ENCODE measurements at places on chromosomes 7 and 10.

- DNase-seq, result peak; percentile 30
These were observed 43.7 kb downstream of the CH25H start for GRCh38 chr10:89163265-89163995.

- DNase-seq, result no peak
These were observed 223.2 kb downstream of the PRKG1 start for GRCh38 chr10:51297438-51297837.

- DNase-seq, result no peak
These were observed 3.5 kb upstream of the ATP6V0E2 start for GRCh38 chr7:149870274-149870673.

GRCh38 chr10:49592726-49593563 lies 17.2 kb upstream of the SLC18A3 start:
- DNase-seq, result peak; percentile 43

DNA sequence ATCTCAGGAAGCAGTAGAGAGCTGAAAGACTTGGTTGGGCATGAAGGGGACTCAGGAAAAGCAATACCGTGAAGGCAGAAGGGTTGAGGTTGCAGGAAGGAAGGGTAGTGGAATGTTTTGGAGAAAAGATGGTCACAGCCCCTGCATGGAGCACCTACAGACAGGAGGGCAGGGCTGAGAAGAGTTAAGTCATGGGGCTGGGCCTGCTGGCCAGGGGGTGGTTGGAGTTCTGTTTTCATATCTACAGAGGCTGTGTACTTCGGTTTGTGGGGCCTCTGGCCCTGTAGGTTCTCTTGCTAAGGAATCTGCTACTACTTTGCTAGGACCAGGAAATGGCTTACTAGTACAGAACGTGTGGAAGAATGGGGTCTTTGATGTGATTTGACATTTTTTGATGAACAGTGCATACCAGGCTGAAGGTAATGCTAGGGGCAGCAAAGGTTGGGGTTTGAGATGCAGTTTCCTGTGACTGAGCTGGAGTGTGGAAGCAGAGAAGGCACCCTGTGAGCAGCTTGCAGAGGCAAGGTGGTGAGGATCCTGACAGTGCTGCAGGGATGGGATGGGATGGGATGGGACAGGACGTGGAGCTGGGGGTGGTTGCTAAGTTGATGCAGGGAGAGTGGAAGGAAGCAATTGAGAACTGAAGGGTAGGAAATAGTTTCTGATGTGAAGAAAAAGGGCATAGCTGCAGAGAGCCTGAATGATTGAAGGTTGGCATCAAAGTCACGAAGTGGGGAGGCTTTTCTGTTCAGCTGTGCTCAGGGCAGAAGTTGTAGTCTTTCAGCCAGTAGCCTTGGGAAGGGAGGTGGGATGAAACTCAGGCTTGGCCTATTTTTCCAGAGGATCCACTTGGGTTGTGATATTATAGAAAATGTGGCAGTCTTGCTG lies 7.8 kb downstream of the RPS24 start:
- DNase-seq, result no peak

- DNase-seq, result no peak
These were observed 4.6 kb downstream of the KCNIP2 start for GRCh38 chr10:101839002-101839401.

- DNase-seq, result no peak
These were observed 51.1 kb downstream of the TET1 start for GRCh38 chr10:68611227-68611626.

GRCh38 chr10:77253147-77253545 lies 384.5 kb downstream of the KCNMA1 start:
- DNase-seq, result no peak

GRCh38 chr7:93889261-93889660 lies 1.3 kb downstream of the TFPI2 start:
- DNase-seq, result no peak

- peak; percentile 62 for DNase-seq
These were observed 11.3 kb downstream of the GRB10 start for GRCh38 chr7:50771120-50772002.

DNA sequence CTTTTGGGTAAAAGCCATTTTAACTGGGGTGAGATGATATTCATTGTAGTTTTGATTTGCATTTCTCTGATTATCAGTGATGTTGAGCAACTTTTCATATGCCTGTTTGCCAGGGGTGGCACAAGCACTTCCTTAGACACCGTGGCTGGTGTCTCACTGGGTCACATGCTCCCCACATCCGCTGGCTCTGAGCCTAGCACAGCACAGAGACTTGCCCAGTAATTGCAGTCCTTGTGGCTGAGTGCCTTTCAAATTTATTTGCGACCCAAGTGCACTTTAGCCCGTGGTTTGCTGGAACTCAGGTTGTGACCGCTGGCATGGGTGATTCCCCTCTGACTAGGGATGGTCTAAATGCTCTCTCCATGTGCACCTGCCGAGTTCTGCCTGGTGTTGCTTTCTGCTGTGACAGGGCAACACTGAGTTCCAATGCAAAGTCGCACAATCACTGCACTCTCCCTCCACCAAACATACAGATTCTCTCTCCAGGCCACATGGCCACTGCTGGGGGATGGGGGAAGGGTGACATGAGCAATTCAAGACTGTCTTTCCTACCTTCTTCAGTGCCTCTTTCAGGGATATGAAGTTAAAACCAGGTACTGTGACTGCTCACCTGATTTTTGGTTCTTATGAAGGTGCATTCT lies 66.5 kb downstream of the ZNF277 start:
- DNase-seq, result no peak

DNA sequence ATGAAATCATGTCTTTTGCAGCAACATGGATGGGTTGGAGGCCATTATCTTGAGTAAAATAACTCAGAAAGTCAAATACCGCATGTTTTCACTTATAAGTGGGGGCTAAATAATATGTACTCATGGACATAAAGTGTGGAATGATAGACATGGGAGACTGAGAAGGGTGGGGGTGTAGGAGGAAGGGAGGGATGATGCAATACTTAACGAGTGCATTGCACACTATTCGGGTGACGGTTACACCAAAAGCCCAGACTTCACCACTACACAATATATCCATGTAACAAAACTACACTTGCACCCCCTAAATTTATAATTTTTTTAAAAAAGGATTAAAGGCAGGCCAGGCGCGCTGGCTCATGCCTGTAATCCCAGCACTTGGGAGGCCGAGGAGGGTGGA lies 13.6 kb downstream of the LGI1 start:
- DNase-seq, result no peak

DNA sequence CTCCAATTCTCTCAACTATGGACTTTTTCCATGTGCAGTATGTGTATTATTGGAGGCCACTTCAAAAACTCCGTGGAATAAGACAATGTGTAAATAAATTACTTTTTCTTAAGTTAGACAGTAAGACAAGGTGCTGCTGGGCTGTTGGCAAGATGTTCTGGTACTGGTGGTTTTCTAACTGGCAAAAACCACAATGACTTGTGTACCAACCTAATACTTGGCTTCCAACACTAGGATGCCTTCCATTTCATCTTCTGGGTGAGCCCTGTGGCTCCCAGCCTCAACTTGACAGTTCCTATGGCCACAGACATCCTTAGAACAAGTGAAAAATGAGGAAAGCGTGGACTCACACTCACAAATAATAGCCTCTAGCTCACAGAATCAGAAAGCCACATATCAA lies 77.0 kb downstream of the OSBPL3 start:
- no peak for DNase-seq

GRCh38 chr7:31074403-31075085 lies 22.4 kb downstream of the ADCYAP1R1 start:
- DNase-seq, result peak; percentile 35

DNA sequence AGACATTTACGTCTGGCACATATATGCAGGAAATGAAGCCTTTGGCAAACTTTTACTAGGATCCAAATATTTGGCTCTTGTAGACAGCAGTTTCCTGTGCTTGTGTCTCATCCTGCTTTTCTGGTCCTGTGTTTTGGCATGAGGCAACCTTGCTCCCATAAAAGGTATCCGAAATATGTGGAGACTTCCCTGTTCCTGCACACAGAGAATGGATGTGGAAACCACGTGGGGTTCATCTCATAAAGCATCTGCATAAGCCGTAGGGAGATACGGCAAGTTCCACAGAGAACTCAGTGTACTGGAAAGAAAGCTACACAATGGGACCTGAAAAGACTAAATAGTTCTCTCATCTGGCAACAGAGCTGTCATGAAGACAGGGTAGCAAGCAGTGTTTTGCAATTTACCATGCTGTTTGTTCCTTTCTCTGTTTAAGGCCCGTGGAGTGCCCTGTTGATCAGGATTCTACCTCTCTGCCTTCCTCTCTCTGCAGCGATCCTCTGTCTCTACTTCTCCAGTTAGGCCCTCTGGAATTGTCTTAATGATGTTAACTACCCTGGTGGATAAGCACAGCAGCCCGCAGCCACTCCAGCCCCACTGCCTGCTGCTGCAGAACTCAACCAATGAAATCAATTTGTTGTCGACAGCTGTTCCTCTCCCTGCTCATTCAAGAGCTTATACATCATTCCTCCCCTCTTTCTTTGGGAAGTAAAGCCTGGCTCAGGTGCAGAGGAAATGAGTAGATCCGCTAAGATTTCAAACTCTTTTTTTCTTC lies 293.6 kb downstream of the CSTF2T start:
- no peak for DNase-seq

- DNase-seq, result no peak
These were observed 4.6 kb upstream of the ADRA2A start for GRCh38 chr10:111072232-111072631.

- no peak for DNase-seq
These were observed 29.4 kb upstream of the AMPH start for GRCh38 chr7:38660427-38661099.

- DNase-seq, result no peak
These were observed 251.3 kb downstream of the VTI1A start for GRCh38 chr10:112698133-112698817.

DNA sequence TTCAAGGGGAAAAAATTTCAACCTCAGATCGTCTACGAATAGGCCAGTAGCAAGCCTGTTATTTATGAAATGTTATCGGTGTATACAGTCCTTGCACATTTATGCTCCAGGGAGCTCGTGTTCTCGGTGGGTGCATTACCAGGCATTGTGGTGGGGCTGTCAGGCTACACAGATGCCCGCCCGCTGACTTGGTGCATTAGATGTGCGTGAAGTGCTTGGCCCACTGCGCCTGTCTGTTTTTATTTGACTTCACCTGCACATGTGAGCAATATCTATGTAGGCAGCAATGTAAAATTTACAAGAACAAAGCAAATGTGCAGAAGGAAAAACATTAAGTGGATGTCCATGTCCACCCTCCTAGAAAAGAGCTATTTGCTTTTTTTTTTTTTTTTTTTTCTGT lies 2.8 kb downstream of the FOXK1 start:
- no peak for DNase-seq

All from mucosa of gallbladder (tissue), 1 donor.